ENCODE measurements at places on chromosomes 6 and 20. TPM values are rescaled to one million over a fixed set of nuclear protein-coding genes. Genes with fewer than 3 reads are reported as not detected.

PDE7B gene
- 9.2 TPM for total RNA-seq

GRIK2 gene
- total RNA-seq = not detected

PRR18 gene
- total RNA-seq = not detected

SERAC1 gene
- total RNA-seq = 5.8 TPM

GTF2H4 gene
- 38.4 TPM for total RNA-seq

GNRH2 gene
- total RNA-seq = 2.5 TPM

HLA-DQA2 gene
- total RNA-seq = 173 TPM

GPANK1 gene
- 24.2 TPM for total RNA-seq

All from B cell (primary cell).